Activated CD4-positive, CD25-positive, alpha-beta regulatory T cell treated with anti-CD3 and anti-CD28 coated beads, Interleukin-2, amount 50 U/mL, for 16 hours (primary cell): ENCODE measurements at places on chromosomes 7 and 10.

- no peak for DNase-seq
Observed at GRCh38 chr7:47454069-47454973, 127.6 kb downstream of the TNS3 start.

DNA sequence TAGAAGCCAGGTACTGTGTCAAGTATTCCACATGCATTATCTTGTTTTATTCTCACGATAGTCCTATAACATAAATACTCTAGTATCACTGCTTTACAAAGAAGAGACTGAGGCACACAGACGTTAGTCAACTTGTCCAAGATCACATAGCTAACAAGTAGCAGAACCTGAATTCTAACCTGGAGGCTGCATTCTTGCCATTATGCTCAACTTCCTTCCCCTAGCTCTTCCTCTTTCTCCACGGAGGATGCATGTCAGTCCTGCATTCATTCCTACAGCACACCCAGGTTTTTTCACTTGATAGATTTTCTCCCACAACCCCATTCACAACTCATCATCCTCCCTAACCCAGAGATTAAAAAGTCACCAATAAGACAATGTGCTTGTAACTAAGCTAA is 388.5 kb upstream of the NFE2L3 start:
- DNase-seq, result no peak

- DNase-seq, result no peak
Observed at GRCh38 chr7:137342265-137342664, 1.3 kb downstream of the PTN start.

GRCh38 chr7:47422611-47423010 is 159.3 kb downstream of the TNS3 start:
- no peak for DNase-seq

- DNase-seq, result no peak
Observed at GRCh38 chr10:46231087-46231486, 55.7 kb upstream of the ANTXRL start.

DNA sequence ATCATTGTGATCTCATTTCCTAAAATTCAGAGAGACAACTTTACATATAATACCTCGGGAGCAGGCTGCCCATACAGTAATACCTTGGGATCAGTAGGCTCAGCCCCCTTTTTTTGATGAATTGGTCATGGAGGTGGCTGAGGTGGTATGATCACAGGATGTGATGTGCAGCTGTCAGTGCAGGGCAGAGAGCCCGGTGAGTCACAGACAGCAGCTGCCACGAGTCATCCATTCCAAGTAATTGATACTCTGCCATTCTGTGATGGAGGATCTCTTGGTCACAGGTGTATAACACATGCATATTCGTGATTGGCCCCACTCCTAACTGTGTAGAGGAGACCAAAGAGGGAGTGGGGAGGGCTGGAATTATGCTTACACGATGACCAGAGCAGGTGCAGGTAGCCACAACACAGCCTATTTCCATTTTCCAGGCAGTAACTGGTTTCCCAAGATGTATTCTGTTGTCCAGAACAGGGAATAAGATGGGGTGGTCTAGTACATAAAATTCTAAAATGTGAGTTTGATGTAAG is 14.1 kb downstream of the NRCAM start:
- DNase-seq, result no peak

DNA sequence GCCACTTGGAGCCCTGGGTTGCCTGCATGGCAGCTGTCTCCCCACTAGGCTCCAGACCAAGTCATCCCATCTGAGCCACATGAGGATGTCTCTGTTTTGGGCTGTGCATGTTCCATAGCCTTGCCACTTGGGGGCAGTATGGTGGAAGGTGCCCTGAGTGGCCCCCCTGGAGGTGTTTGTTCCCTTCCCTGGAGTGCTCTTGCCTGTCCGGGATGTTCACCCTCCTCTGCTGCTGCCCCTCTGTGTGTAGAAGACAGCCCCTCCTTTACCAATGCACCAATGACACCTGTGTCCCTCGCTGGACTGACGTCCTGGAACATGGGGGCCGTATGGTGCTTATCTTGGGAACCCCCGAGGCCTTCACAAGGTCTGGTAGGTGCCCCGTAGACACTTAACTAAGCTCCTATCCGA is 100.2 kb downstream of the ACTR3B start:
- DNase-seq, result no peak

GRCh38 chr7:74235518-74236268 is 18.5 kb downstream of the RFC2 start:
- no peak for DNase-seq

DNA sequence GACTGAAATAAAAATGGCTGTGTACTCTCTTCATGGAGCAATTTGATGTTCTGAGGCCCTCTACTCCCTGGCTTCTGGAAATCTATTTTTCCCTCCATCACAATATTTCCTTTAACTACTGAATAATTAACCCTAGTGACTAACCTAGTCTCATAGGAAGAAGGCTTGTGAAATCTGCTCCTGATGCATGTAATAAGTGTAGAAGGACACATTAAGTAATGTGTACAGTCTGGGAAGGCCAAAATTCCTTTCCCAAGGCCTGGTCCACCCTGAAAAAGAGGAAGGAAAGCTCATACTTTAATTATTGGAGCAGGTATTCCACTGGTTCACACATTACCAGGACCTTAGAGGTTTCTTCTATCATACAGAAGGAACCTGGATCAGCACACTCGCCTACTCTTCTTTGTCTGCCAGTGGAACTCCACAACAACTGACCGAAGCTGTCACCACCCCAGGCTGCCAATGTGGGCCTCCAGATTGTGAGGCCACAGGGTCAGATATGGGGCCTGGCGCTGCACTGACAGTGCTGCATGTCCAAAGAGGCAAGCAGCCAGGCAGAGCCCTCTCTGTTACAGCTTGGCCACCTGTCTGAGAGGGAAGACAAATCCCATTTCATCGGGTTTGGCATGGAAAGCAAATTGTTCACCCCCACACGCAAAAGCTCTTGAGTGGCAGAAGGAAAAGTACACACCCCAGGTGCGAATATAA is 54.4 kb upstream of the FAM133B start:
- DNase-seq, result no peak

DNA sequence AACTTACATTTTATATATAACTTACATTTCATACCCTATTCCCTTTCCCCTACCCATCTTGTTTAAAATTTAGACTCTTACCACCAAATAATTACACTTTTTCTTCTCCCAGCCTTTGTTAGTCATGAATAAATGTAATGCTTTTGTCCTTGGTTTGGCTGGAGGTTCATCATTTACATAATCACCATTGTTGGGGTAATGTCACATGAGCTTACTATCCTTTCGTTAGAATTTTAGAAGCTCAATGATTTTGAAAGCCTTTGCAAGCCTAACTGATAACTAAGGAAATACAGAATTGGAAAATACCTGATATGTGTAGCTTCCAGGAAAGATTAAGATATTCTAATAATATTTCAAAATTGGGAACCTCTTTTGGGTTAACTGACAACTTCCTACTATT is 171.7 kb downstream of the PLXDC2 start:
- no peak for DNase-seq

GRCh38 chr10:74328388-74328787 is 177.4 kb downstream of the ADK start:
- no peak for DNase-seq

DNA sequence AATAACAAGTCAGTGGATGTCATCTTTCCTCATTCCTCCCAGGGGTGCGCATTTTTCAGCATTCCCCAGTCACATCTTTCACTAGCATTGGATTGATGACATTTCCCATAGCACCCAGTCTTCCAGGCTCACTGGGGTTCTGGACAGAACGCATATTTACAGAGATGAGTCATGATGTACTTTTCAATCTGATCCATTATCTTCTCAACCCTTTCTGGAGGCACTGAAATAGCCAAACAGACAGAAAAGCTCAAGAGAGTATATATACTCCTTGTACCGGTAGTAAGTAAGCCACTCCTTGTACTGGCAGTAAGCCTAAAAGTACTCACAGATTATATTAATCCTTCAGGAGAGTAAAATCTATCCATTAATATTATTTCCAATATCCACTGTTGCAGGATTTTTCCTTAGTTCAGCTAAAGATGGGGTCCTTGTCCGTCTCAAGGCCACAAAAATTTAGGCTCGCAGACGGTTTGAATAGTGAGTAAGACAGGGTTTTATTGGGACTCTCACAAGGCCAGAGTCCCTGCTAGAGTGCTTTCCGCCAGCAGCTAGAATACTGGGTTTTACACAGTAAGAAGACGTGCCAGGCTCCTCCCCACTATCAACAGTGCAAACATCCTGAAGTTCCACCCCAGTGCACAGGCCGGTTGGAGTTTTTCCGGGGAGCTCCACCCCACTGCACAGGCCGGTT is 60.8 kb downstream of the MDH2 start:
- no peak for DNase-seq

DNA sequence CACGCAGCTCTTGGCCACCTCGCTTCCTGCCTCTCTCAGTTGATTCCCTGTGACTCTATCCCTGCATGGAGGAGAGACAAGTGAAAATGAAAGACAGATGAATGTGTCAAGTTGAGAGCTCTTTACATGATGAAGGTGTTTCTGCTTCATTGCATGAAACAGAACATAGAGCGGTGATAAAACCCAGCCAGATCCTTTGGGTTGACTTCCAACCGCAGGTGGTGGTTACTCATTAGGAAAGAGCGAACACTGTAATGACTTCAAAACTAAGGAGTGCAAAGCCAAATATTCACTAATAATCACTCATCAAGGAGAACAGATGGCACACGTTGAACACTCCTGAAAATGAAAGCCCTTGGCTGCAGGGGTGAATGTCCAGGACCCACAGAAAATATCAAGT is 31.8 kb upstream of the WDR11 start:
- no peak for DNase-seq

GRCh38 chr7:31302356-31302755 is 38.2 kb downstream of the NEUROD6 start:
- no peak for DNase-seq

GRCh38 chr10:23614483-23614882 is 175.6 kb downstream of the OTUD1 start:
- no peak for DNase-seq

- DNase-seq, result no peak
Observed at GRCh38 chr7:15167912-15168311, 265.4 kb upstream of the DGKB start.

DNA sequence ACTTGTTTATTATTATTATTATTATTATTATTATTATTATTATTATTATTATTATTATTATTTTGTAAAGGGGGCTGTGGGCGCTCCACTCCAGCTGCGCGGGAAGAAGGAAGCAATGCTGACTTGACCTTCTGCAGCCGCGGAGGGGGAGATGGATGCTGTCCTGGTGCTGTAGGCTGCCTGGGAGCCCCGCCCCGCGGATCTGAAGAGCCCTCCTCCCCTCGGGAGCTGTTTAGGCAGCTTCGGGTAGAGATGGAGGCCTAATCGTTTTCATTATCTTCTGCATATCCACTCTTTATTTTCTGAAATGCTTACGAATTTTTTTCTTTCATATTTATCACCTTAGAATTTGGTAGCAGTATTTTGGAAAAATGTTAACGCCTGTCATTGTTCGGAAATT is 101.2 kb upstream of the KLF6 start:
- DNase-seq, result no peak

- DNase-seq, result no peak
Observed at GRCh38 chr7:70616211-70616610, 515.7 kb upstream of the GALNT17 start.

- DNase-seq, result no peak
Observed at GRCh38 chr7:16939161-16939560, 57.4 kb upstream of the AGR3 start.

- DNase-seq, result no peak
Observed at GRCh38 chr7:68671046-68671445, 927.2 kb upstream of the AUTS2 start.

GRCh38 chr10:1199897-1200721 is 143.9 kb downstream of the WDR37 start:
- DNase-seq, result no peak

GRCh38 chr7:92830532-92831110 is 5.8 kb downstream of the CDK6 start:
- DNase-seq, result no peak

DNA sequence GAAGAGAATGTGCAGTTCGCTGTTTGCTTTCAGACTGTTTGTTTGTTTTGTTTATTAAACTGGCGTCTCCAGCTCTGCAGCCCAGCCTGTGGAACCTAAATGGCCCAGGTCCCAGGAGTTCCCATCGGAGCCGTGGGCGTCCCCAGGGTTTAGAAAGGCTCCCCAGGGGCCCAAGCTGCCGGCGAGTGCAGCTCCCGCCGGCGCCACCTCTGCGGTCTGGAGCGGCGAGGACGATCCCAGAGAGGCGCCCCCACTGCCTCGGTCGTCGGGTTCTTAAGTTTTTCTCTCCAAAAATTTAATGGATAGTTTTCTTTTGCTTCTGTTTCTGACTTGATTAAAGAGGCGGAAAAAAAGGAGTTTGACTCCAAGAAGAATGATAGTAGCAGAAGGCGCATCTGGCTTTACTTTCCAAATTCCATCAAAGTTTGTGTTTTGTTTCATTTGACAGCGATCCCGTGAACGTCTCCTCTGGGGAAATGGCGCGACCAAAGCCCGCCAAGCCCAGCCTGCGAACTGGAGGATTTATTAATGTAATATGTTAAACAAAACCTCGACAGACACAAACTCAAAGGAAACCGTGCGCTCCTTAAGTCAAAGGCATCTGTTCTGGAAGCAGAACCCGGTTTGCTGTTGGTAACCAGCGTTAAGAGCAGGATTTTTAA is 718 bp upstream of the FZD1 start:
- DNase-seq, result no peak

DNA sequence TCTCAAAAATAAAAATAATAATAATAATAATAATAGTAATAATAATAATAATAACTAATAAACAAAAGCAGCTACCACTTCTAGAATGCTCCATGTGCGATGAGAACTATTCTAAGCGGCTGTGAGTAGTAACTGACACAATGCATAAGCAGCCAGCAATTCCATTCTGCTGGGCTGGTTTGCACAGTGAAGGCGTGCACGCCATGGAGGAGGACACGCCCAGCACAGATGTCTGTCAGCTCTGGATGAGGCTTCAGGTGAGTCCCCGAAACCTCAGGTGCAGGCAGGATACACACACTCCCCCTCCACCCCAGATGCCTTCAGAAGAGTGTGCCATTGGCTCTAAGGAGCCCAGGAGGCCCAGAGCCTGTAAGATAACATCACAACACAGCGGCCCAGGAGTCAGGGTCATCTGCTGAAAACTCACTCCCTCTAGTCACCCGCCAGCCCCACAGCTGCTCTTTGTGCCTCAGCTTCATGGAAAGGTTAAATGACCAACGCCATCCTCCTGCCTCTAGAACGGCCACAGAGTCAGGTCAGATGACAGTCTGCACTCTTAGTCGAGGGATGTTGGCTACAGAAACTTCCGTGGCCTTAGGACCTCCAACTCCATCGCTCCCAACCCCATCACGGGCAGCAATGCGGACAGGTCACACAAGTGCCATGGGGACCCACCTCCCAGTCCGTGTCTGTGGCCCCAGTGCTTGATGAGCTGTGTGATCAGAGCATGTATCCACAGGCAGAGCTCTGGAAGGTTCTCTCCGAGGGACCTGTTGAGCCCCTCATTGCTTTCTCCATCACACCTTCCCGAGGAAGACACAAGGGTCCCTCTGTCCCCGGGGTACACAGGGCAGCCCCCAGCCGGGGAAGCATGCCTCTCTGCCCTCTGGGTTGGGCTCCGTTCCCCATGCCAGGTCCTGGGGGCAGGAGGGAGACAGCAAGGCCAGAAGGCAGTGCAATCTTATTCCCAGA is 103.9 kb downstream of the CTBP2 start:
- DNase-seq, result no peak

- no peak for DNase-seq
Observed at GRCh38 chr7:120733143-120733542, 124.8 kb downstream of the TSPAN12 start.
